ENCODE measurements at places on chromosomes 13 and 19.

GRCh38 chr19:29302002-29302928, 89.3 kb upstream of the UQCRFS1 start:
- ATAC-seq, result no peak

DNA sequence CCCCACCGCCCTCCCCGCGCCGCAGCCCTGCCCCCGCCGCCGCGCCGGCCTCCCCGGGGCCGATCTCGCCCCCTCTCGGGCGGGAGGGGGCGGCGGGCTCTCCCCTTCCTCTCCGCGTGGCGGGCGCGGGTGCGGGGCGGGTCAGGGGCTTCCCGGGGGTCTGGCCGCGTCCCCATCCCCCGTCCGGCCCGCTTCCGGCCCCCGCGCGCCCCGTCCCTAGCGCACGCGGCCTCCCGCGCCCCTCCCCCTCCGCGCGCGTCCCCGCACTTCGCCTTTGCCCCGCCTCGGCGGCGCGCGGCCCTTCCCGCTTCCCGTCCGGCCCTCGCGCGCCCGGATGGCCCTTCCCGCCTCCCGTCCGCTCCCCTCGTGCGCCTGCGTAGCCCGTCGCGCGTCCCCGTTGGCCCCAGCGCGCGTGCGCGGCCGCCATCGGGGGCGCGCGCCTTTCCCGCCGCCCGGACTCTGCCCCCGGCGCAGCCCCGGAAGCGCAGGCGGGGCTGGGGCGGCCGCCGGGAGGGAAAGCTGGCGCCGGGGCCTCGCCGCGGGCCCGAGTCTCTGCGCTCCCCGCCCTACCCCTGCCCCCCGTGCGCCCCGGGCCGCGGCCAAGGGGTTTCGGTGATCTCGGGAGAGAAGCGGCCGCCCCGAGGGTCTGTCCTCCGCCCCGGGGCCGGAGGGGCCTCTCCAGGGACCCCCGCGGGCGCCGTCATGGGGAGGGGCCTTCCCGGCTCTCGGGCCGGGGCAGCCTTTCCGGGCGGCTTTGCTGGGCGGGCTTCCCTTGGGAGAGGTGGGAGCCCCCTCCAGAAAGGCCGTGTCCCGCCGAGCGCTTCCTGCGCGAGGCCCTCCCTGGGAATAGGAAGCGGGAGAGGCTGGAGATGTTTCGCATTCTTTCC, 519 bp downstream of the PTBP1 start:
- ATAC-seq, result no peak

DNA sequence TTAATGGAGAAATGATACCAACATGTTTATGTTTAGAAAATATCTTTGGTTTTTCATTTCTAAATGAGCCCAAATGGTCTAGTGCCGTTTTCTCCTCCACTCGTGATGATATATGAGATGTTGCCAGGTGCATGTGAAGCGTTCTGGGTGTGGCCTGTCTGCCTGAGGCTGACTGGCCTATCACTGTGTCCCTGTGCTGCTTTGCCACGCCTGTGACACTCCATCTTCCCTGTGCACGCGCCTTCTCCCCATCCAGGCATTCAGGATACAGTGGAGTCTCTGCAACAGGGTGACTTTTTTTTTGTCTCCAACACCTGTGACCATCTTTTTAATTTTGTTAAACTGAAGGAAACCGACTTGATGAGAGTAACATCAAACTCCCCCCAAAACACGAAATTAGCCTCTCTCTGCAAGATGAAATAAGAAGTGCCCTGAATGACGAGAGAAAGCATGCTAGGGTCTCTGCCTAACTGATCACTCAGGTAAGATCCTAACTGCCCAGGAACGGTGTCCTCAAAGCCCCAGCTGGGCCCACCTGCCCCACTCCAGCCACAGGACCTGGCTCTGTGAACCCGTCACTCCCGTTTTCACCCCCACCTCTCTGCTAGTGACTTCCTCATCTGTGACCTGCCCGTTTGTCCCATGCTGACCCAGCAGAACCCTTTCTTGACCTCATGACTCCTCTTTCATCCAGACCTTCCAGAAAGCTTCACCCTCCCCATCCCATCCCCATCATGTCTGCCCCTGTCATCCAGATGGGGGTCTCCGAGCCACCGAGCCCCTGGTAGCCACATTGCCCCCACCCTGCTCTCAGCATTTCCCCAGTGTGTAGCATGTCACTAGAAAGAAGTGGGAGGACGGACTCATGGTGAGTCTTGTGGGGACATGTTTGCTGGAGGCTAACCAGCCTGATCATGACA, 33.2 kb upstream of the TFDP1 start:
- no peak for ATAC-seq

DNA sequence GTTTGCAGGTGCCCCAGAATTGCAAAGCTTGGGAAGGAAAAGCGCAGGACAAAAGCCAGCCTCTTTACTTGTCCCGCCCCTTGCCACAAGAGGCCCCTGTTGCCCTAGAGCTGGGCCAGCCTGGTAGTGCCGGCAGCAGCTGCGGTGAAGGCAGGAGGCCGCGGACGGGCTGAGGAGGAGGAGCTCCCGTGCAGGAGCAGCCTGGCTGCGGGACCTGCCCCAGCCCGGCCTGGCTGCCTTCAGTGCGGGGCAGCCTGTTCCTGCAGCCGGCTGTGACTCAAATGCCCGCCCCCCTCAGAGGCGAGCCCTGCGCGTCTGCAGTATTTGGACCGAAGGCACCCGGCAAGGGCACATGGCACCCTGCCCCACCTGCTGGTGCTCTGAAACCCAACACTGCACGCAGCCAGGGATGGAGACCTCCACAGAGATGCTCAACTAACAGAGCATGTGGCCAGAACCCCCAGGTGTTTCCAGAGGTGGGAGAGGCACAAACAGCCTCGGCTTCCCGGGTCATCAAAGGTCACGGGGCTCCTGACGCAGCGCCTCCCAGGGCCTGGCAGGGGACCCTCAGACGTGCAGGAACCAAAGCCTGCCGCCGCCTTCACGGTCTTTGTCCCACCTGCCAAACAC, 29.7 kb downstream of the NAXD start:
- peak; percentile 21 for ATAC-seq

- peak; percentile 83 for ATAC-seq
Observed at GRCh38 chr13:101204270-101205020, 211.9 kb downstream of the NALCN start.

GRCh38 chr13:111006506-111007031, 91.7 kb upstream of the ANKRD10 start:
- no peak for ATAC-seq

DNA sequence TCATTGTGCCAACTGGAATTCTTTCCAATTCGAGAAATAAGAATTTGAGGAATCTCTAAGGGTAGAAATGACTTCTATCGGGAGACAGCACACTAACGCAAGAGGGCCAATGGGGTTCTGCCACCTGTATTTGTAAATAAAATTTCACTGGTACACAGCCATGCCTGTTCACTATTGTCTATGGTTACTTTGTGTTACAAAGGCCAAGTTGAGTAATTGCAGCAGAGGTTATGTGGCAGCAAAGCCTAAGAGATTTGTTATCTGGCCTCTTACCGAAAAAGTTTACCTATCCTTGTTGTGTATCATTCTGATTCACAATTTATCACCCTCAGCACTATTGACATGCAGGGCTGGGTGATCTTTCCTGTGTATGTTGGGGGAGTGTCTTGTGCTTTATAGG, 278.0 kb downstream of the KLF5 start:
- no peak for ATAC-seq

DNA sequence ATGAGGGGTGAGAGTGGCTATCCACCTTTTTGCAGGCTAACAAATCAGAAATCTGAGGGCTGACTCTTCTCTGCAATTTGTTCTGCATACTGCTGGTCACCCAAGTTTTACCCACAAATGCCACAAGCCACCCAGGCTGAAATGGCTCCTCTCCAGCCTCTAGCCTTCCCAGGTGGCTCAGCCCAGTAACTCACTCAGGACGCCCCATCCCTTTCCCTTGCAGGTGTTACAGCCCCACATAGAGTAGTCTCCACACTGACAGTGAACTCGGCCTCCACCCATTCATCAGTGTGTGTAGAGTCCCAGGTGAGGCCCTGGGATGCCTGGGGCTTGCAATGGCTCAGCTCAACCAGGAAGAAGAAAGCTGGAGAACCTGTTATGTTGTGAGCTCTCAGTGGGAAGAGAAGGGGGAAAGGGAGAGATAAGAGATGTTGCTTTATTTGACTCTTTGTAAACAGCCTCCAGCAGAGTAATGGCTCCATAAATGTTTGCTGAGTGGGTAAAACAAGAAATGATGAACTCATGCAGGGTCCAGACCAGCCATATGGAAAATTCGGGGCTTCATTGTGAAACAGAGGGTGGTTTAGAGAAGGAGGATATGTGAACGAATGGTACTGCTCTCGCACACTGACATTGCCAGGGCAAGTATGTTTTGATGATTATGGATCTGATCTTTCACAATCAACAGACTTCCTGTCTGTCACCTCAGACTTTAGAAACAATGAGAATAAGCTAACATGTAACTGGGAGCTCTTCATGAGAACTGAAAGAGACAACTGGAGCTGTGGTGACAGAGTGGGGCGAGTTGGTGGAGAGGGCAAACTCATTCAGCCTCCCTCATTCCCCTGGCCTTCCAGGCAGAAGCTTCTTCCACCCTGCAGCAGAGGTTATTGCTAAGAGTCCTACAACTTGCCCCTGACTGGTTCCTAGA, 74.2 kb upstream of the RFC3 start:
- ATAC-seq, result no peak

- ATAC-seq, result peak; percentile 90
Observed at GRCh38 chr13:32310134-32310706, 4.9 kb downstream of the ZAR1L start.

- ATAC-seq, result no peak
Observed at GRCh38 chr19:21335721-21336120, 6.5 kb upstream of the ZNF708 start.

GRCh38 chr19:15811476-15811875, 4.0 kb downstream of the OR10H1 start:
- no peak for ATAC-seq

GRCh38 chr19:52622261-52622660, 15.9 kb downstream of the ZNF83 start:
- ATAC-seq, result no peak

GRCh38 chr19:51372649-51373504, at the start of gene NKG7:
Gene NKG7 (minus strand): TSS chr19:51372654. CDS start chr19:51372535, 119 bp downstream.
- ATAC-seq, result no peak

DNA sequence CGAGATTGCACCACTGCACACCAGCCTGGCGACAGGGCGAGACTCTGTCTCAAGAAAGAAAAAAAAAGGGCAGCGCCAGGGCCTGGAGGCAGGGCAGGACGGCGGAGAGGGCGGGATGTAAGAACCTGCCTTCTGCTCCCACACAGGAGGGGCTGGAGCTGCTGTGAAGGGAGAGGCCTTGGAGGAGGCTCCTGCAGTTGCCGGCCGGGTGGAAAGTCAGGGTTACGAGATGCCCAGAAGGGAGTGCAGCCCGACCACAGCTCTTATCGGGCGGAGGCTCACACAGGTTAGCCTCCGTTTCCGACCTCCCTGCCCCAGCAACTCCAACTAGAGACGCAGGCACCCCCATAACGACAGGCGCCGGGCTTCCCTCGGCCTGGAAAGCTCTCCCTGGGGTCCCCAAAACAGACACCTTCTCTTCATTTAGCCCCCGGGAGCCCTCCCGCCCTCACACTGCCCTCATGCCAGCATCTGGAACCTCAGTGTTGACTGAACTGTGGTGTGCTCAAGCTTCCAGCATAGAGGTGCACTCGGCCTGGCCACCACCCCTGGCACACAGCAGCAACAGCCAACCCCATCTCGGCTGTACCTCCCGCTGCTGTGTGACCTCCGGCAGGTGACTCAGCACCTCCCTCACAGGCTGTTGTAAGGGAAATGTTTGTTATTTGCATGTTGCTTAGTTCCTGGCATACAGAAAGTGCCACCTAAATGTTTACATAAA, 1.4 kb downstream of the PLPP2 start:
- peak; percentile 22 for ATAC-seq

All from SK-N-SH treated with all-trans-retinoic acid at 6 μM for 48 hours (cell line).